ENCODE measurements at places on chromosomes 6 and 20. TPM values are rescaled to one million over a fixed set of nuclear protein-coding genes. Genes with fewer than 3 reads are reported as not detected.

DNA sequence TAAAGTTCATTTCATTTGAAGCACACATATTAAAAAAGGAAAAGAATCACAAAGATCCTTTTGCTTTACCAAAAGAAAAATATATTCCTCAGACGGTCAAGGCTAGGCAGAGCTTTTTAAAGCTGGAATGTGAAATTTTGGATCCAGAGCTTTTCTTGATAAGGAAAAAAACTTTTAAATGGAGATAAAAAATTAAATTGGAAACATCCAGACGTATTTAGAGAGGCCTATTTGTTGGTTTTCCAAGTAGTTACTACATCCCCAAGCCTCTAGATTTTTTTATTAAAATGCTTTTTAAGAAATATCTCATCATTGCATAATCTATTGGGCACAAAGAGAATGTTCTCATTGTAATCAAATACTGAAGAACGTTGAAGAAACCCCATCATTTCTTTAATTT, 385.7 kb upstream of the CITED2 start:
- DNase-seq = no peak

GRCh38 chr6:75052491-75052890, 153.4 kb downstream of the COL12A1 start:
- DNase-seq = no peak

The LTB gene
- 6.2 TPM for total RNA-seq

The CST5 gene
- 0.55 TPM for total RNA-seq

DNA sequence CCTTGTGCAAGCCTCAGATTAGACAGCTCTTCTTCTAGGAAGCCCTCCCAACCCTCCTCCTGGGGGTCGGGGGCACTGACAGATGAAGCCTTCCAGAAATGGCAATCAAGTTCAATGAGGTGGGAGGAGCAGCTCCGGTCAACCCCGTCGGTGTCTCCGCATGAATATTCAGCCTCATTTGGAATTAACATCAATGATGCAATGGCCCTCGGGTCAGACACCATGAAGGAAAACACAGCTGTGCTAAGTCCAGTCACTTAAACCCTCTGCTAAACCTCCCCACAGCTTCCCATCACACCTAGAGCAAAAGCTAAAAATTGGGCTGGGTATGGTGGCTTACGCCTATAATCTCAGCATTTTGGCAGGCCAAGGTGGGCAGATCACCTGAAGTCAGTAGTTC, 36.5 kb downstream of the ZNF217 start:
- DNase-seq = no peak

DNA sequence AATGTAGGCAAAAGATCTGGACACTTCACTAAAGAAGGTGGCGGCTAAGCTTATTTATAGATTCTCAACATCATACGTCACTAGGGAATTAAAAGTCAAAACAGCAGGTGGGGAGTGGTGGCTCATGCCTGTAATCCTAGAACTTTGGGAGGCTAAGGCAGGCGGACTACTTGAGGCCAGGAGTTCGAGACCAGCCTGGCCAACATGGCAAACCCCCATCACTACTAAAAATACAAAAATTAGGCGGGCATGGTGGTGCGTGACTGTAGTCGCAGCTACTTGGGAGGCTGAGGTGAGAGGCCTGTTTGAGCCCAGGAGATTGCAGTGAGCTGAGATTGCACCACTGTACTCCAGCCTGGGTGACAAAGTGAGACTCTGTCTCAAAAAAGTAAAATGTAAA, 74.6 kb downstream of the GPX5 start:
- no peak for DNase-seq

The SYCP2 gene
- 1.9 TPM for total RNA-seq

The BPIFA1 gene
- not detected for total RNA-seq

DNA sequence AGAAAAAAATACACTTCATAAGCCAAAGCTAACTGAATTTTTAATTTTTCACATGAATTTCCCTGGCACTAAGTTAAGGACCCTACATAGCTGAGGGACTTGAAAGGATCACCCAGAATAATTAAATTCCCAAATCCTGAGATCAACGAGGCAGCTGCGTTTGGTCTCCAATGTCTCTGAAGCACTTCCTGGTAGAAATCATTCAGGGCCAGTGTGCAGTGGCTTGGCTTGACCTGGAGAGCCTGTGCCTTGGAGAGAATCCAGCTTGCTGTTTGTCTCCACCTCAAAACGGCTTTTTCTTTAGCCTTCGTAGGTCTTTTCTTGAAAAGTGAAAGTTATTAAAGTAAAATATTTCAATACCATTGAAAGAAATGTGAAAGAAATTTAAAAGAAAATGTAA, 92.4 kb downstream of the SMOC2 start:
- no peak for DNase-seq

The BTN2A1 gene
- 26.3 TPM for total RNA-seq

- DNase-seq = no peak
These were observed 27.9 kb upstream of the EZR start for GRCh38 chr6:158847012-158847529.

The REM1 gene
- 4.0 TPM for total RNA-seq

DNA sequence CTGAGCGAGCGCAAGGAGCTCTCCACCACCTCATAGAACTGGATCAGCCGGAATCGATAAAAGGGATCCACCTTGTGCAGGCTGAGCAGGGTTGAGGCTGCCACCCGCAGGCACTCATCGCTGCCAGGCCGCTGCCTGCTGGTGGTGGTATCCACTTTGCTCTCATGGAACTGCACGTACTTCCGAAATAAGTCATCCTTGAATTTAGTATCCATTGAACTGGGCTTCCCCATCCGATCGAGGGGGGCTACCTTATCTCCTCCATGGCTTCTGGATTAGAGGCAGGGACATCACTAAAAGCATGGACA, 7.1 kb downstream of the SPATA2 start:
- DNase-seq = peak; percentile 45

The PTCHD4 gene
- 4.1 TPM for total RNA-seq

DNA sequence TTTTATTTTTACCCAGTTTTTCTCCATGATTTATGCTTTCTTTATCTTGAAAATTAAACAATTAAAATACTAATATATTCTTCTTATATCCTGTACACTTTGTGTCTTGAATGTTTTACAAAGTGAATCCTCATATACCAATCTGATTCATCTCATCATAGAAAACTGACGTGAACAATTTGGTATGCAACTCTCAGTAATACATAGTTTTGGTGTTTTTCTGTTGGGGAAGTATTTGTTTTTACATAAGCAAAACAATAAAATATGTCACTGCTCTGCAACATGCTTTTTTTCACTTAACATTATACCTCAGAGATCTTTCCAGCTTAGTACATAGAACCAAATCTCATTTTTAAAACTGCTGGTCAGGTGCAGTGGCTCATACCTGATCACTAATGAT, 14.7 kb downstream of the DNAAF9 start:
- no peak for DNase-seq

DNA sequence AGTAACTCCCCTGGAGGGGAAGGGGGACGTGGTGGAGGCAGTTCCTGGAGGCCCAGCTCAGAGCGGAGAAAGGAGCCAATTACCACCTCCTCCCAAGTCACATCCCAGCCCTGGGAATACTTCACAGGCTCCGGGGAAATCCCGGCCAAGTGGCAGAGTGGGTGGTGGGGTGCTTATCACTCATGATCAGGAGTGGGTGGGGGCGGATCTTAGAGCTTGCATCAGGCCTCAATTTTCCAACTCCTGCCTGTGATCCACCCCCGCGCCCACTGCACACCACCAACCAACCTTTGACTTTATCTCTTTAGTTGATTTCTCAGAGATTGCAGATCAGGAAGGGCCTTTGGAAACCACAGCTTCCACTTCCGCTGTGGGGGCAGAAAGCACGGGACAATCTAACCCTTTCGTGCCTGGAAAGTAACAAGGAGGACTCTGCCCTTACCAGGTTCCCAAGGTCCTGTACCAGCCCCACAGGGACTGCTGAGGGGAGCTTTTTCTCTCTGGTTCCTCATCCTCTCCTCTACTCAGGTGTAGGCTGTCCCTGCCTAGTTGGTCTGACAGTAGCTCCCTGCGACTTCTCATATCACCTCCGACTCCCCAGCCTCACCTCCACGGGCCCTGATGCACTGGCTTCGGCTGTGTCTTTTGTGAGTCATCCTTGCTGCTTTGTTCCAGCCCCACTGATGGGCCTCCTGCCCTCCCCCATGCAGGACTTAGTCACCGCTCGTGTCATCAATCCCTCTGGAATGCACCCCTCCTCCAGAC, 24.9 kb upstream of the IER3 start:
- DNase-seq = peak; percentile 80

The SPTLC3 gene
- 35.3 TPM for total RNA-seq

- no peak for DNase-seq
These were observed 23.6 kb downstream of the BPIFA1 start for GRCh38 chr20:33259371-33259770.

DNA sequence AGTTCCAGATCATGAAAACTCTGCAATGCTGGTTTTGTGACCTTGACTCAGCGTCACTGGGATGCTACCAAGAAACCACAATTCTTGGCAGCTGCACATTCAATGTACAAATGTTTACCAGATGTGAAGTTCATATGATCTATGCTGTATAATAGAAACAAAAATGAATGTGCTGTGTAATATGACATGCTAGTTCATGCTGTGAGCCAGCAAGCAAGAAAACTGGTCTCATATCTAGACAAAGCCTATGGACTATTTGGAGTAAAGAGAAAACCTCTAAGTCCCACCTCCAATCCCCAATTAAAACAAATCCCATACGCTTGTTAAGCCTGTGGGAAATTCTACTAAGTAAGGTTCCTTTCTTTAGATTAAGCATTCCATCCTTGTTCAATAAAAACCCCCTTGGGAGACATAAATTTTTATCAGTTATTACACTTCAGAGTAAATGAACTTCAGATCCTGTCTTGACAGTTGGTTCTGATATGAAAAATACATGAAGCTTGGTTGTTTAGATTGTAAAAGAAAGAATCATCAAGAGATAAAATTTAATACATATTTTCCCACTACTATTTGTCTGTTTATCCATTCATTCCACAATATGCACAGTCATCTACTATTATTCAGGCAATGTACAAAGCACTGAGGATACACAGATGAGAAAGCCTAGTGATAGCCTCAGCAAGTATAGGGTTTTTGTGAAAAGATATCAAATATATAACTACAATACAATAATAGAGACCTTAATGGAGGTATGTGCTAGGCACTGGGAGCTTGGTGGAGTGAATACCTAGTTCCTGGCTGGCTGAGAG, 20.1 kb downstream of the COL21A1 start:
- DNase-seq = no peak

- DNase-seq = no peak
These were observed 133.7 kb downstream of the EDN1 start for GRCh38 chr6:12423832-12424231.

GRCh38 chr6:169701311-169701953, 397 bp downstream of the WDR27 start:
- no peak for DNase-seq

The EYS gene
- total RNA-seq = not detected

DNA sequence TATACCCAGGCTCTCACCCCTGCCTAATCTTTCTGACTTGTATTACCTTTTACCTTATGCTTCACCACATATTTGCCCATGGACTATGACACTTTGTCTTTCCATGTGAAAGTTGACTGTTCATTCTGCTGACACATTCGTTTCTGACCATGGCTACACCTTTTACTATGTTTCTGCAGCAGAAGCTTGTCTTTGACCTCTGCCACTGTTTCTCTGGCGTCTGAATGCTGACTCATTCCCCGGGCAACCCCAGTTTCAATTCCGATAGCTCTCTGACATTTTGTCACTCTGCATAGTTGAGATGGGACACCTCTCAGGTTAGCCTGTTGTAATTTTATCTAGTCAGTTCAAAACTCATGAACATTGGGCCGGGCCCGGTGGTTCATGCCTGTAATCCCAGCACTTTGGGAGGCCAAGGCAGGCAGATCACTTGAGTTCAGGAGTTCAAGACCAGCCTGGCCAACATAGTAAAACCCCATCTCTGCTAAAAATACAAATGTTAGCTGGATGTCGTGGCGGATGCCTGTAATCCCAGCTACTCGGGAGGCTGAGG, 50.7 kb downstream of the SLC26A8 start:
- DNase-seq = no peak

GRCh38 chr6:18034798-18035202, 47.4 kb upstream of the KIF13A start:
- DNase-seq = no peak

The SLC35F1 gene
- total RNA-seq = 0.29 TPM

The UNC5CL gene
- 1.4 TPM for total RNA-seq

DNA sequence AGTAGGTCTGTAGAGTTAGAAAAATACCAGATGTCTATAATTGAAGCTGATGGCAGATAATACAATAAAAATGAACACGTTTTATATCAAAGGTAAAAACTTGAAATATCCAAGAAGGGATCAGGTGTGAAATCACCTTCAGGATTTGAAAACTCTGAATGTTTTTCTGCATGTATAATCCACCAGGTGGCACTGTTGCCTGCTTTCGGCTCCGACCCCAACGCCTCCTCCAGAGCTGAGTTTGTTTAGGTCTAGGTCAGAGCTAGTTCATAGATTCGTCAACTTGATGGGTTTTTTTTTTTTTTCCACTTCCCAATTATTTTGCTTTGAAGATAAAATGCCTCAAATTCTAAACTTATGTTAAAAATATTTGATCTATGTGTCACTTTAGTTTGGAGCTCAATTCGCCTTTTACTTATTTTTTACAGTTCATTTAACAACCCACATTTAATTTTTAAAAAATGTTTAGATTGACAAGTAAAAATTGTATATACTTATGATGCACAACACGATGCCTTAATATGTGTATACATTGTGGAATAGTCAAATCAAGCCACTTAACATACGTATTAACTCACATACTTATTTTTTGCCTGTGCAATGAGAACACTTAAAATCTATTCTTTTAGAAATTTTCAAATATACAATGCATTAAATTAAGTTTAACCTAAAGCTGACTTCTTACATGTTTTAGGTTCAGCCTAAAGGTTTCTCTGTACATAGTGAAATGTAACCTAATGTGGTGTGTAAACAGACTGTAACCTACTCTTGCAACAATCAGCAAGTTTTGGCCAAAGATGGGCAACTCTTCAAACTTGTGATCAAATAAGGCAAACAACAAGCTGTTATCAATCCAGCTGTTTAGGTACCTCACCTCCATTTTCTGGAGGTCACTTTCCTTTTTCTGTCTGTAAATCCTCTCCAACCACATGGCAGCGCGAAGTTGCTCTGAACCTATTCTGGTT, 39.4 kb upstream of the ENPP4 start:
- peak; percentile 70 for DNase-seq

DNA sequence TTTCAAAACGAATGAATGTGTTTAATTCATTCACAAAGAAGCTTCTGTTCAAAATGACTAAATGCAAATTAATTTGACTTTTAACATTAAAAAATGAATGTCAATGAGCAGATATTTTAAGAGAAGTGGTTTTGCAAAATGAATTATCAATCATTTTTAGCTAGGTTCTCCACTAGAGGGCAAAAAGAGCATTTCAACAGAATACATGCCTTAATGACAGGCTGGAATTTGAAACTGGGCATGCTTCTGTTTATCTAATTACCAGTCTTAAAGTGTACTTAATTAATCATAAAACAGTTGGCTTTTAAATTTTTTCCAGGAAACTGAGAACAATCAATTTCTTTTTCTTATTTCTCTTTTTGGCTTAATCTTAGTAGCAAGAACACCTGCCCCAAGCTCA, 63.8 kb upstream of the TINAG start:
- DNase-seq = no peak

The NAPB gene
- 10.8 TPM for total RNA-seq

All from upper lobe of right lung (tissue), 1 donor.